GM12864 (cell line): ENCODE measurements at places on chromosomes 6 and 20.
A peak's percentile ranks its signal among the peaks of the same experiment; 100 is the strongest.

- DNase-seq: no peak
Measured at GRCh38 chr6:162140251-162140852, 587.2 kb downstream of the PRKN start.

GRCh38 chr6:44598679-44599078 lies 211.2 kb downstream of the CDC5L start:
- no peak for DNase-seq

DNA sequence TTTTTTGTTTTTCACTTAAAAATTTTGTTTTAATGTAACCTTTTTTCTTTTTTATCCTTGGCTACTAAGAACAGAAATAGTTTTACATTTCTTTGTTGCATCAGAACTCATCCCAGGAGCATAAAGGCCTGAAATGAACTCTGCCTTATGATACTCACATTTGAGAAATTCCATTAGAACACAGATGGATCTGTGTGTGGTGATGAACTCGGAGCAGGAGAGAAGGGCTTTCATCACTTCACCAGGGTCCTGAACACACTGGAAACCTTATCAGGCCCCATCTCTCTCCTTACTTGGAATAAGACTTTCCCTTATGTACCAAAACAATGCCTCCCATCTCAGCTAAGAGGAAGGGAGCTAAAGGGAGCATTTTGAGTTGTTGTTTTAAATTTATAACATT lies 139.4 kb downstream of the PHF3 start:
- DNase-seq: no peak

DNA sequence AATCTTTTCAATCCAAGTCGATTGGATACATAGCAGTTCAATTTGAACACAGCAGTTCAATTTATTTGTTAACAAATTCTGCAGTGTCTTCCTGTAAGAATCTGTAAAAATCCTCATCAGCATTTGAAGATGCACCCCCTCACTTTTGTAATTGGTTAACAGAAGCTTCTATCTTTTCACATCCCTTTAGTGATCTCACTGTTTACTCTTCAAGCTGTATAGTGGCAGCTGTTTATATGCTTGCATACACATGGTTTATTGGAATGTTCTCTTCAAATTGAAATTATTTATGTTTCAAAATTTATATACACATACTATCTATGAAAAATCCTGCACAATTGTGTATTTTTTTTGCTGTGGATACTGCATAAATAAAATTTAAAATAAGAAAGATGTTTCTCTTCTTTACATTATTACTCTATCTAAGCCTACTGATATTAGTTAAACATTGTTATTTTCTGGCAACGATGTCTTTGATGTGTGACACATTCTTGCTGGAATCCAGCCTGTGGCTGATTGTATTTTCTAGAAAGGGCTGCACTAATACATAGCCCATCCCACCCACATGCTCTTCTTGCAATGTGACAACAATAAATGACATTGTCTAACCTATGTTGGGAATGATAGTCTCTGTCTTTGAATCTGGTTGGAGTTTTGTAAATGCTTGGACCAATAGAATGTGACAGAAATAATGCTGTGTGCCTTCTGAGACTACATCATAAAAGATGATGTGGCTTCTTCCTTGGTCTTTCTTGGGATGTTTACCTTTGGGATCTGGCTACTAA lies 573.0 kb downstream of the CD109 start:
- DNase-seq: no peak

- no peak for DNase-seq
Measured at GRCh38 chr20:16749573-16749972, 1.4 kb downstream of the OTOR start.

- no peak for DNase-seq
Measured at GRCh38 chr6:108902382-108902792, 54.2 kb downstream of the ARMC2 start.

DNA sequence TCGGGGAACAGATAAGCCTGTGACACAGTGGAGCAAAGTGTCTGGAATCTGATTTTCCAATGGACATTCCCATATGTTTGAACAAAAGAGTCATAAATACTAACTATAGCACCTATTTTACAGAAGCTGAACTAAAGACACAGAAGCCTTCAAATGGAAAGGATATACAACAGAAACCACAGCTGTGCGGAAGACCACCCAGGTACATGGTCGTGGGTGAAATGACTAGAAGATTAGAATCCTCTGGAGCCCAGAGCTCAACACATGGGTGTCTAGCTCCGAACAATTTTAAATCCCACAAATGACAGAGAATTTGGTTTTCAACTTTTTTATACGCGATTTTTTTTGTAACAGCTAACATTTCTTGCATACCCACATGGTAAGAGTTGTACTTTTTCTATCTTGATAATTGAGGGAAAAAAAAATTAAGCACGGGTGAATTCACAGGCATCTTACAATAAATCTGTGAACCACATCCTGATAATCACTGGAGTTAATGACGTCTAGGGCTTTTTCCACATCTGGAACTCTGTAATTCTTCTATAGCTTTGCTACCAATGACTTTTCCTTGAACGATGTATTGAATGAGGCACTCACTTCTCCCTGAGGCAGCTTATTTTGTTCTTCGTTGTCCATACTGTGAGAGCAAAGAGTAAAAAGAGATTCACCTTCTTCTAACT lies 271.1 kb upstream of the AGPAT4 start:
- no peak for DNase-seq

DNA sequence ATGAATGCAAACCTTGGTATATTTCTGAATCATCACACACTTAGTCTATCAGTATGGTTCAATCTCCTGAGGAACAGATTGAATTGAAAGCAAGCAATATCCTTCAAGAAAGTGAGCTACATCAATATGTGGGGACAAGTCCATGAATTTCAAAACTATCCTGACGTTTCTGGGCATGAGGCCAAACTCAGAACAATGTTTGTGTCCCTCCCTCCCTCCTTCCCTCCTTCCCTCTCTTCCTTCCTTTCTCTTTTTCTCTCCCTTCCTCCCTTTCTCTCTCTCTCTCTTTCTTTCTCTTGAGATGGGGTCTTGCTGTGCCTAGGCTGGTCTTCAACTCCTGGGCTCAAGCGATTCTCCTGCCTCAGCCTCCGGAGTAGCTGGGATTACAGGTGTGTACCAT lies 27.9 kb upstream of the SYNCRIP start:
- no peak for DNase-seq

DNA sequence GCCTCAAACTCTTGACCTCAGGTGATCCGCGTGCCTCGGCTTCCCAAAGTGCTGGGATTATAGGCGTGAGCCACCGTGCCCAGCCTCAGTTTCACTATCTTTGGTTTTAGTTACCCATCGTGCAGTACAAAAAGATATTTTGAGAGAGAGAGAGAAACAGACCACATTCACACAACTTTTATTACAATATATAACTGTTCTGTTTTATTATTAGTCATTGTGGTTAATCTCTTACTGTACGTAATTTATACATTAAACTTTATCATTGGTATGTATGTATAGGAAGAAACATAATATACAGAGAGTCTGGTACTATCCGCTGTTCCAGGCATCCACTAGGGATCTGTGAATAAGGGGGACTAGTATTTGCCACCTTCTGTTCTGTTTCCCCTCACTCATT lies 29.4 kb upstream of the TAF8 start:
- no peak for DNase-seq

DNA sequence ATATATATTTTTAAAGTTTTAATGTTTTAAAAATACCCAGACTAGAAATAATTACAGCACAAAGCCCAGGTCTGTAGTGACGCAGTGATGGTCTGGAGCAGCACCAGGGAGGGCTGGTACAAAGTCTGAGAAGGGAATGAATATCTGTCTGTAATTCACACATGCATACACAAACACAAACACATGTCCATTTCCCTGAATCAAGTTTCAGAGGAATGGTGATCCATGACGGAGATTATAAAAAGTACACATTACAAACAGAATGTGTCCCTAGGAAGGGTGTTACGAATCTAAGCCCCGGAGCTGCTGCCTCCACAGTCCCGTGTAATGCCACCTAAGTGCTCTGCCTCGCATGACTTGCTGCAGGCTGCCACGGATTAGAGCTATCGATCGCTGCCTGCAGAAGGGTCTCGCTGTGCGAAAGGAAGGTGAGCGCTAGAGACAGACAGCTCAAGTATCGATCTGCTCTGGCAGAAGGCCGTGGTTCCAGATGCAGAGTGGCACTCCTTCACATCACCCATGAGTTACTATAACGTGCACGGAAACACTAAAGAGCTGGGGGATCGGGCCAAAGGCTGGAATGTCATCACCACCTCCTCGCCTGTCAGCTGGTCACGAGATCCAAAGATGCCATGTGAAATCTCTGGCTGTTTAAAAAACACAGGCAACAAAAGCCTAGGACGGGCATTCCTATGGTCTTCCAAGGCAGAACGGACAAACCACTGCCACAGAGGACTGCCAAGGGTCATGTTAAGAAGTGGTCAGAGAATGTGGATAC lies 87.1 kb downstream of the INSM1 start:
- DNase-seq: no peak

GRCh38 chr20:23873370-23874015 lies 6.1 kb downstream of the CST5 start:
- DNase-seq: no peak

DNA sequence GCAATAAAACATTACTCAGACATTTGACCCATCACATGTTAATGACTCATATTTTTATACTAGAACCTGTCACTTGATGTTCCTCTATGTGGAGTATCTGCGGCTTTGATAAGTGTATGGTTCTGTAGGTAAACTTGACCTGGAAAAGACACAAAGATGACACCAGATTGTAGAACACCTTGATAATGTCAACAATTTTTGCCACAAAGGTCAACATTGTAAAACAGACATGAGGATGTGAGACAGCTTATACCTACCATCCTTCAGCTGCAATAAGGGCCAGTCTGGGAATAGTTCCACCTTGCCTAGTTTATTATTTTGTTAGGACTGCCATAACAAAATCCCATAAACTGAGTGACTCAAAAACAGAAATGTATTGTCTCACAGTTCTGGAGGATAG lies 202.4 kb downstream of the LMBRD1 start:
- no peak for DNase-seq

DNA sequence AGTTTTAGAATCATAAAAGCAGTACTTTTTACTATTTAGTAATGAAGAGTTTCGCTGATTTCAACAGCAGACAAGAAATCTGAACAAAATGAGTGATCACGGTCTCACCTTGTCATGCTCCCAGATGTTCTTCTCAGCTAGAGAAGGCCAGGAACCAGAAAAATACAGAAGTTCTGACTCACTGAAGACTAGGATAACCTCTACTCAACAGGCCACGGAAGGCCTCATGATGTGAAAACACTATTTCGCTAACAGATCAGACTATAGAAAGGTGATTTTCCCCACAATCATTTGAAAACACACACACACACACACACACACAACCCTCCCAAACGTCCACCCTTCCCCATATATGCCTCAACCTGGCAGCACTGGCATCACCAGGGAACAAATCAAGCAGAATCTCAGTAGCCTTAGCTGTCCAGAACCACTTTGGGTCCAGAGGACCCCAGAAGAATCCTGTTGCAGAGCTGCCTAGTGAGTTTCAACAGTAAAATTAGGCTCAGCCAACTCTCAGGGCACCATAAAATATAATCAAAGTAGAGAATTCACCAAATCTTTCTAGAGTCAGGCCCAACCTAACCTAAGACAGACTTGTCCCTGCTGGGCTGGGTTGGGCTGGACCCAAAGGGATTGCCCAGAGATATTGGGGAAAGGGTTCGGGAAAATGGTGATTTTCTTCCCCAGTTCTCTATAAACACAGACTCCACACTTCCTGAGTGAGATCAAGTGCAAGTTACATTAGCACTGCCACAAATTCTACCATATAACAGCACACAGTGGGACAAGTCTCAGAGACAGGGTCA lies 7.9 kb downstream of the EXOC2 start:
- peak; percentile 66 for DNase-seq

DNA sequence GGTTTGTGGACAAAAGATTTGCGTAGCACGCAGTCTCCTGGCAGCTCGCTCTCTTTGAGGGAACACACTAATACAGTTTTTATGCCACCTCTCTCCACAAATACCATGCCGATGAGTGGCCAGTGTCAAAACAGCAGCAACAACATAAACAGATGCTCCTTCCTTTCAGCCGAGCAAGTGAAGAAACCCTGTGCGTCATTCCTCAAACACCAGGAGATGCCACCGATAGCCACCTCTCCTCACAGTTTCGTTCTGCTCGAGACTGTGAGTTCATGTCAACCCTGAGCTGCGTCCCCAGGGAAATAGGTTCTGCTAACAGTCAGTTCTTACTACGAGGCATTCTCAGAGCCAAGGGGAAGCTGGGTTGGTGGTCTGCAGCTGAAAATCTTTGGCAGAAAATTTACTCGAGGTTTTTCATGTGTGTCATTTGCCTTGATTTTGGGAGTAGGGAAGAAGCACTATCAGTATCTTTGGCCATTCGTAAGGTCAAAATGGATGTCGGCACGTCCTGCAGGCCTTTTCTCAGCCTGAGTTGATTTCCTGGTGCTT lies 59.9 kb downstream of the EYA2 start:
- DNase-seq: peak; percentile 25

- DNase-seq: no peak
Measured at GRCh38 chr6:6940031-6941025, 167.4 kb upstream of the RREB1 start.

- no peak for DNase-seq
Measured at GRCh38 chr6:80550748-80551147, 444.3 kb downstream of the BCKDHB start.

- DNase-seq: no peak
Measured at GRCh38 chr6:66851930-66852329, 1144.9 kb upstream of the EYS start.
